ENCODE measurements at places on chromosomes 3 and 15. TPM values are rescaled to one million over a fixed set of nuclear protein-coding genes. Genes with fewer than 3 reads are reported as not detected.

- no peak for ATAC-seq
Measured at GRCh38 chr3:186173224-186173815, 64.4 kb upstream of the ETV5 start.

DNA sequence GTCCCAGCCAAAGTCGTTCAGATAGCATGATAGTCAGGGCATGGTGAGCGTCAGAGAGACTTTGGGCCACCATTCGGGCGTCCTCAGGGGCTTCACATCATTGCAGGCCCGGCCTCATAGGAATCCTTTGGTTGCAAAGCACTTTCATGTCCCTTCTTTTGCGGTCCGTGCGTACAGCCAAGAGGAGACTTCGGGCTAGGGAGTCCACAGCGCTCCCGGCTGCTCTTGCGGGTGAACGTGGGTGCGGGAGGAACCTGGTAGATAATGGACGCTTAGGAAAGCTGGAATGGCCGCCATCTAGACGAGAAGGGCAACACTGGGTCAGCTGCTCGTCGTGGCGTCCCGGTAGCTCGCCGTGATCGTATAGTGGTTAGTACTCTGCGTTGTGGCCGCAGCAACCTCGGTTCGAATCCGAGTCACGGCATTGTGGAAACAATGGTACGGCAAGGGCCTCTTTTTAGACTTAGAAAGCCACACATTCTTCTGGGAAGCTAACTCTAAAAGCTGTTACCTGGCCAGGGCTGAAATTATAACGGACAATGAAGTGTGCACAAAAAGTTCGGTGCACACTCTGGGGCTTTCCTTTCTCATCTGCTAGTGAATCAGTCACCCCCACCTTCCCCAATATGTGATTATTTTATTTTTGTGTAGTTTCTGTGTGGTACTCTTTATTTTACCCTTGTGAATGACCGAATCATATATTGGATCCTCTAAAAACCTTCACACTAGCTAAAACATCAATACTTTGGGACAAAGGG, 13.2 kb upstream of the SHF start:
- peak; percentile 28 for ATAC-seq

GRCh38 chr3:50853936-50854335, 179.2 kb downstream of the DOCK3 start:
- ATAC-seq, result no peak

The SKOR1 gene
- total RNA-seq, result 0.60 TPM

The OR5K2 gene
- total RNA-seq, result not detected

The ZNF621 gene
- total RNA-seq, result 24.6 TPM

The CCNB2 gene
- 4.0 TPM for total RNA-seq

GRCh38 chr3:2262204-2262603, 163.5 kb downstream of the CNTN4 start:
- no peak for ATAC-seq

DNA sequence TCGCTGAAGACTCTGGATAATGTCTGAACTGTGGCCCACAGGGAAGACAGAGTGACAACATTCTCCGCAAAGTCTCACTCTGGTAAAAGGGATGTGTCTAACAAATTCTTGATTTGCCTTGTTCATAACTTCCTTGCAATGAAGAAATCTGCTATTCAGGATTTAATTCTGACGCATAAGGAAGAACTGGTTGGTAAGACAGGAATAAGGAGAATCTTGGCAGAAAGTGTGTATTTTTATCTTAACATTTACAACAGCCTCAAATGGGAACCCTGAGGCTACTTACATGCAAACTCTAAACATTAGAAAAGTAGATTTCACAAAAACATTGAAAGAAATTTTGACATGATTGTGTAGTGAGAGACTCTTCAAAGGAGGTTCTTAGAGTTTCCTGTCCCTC, 10.8 kb upstream of the PLD1 start:
- ATAC-seq, result no peak

Data from motor neuron (in vitro differentiated cells).